ENCODE measurements at places on chromosomes 3 and 15.

- no peak for DNase-seq
Observed at GRCh38 chr15:55915221-55915620, 78.2 kb downstream of the NEDD4 start.

DNA sequence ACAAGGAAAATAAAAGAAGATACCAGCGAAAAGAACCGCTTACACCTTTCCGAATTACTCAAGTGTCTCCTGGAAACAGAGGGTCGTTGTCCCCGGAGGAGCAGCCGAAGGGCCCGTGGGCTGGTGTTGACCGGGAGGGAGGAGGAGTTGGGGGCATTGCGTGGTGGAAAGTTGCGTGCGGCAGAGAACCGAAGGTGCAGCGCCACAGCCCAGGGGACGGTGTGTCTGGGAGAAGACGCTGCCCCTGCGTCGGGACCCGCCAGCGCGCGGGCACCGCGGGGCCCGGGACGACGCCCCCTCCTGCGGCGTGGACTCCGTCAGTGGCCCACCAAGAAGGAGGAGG is 325 bp downstream of the ALCAM start:
- no peak for DNase-seq

DNA sequence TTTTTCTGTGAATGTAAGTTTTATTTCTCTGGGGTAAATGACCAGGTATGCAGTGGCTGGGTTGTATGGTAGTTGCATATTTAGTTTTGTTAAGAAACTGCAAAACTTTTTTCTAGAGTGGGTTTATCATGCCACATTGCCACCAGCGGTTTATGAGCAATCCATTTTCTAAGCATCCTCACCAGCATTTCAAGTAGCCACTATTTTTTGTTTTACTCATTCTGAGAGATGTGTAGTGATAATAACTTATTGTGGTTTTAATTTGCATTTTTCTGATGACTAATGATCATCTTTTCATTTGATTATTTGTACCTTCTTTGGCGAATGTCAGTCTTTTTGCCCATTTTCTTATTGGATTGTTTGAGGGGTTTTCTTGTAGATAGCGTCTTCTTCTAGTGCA is 56.2 kb downstream of the SPRED1 start:
- DNase-seq = no peak

- DNase-seq = no peak
Observed at GRCh38 chr15:61337541-61337940, 108.4 kb upstream of the RORA start.

GRCh38 chr3:141863491-141863890 is 13.0 kb upstream of the ATP1B3 start:
- no peak for DNase-seq

GRCh38 chr3:18501679-18502343 is 76.7 kb upstream of the SATB1 start:
- no peak for DNase-seq

All from stimulated activated CD4-positive, alpha-beta T cell treated with anti-CD3 and anti-CD28 coated beads, Interleukin-1b, Interleukin-23, amount 100 ng/mL, for 24 hours (primary cell).